GDM1 (cell line): ENCODE measurements at places on chromosomes 16 and 17.

DNA sequence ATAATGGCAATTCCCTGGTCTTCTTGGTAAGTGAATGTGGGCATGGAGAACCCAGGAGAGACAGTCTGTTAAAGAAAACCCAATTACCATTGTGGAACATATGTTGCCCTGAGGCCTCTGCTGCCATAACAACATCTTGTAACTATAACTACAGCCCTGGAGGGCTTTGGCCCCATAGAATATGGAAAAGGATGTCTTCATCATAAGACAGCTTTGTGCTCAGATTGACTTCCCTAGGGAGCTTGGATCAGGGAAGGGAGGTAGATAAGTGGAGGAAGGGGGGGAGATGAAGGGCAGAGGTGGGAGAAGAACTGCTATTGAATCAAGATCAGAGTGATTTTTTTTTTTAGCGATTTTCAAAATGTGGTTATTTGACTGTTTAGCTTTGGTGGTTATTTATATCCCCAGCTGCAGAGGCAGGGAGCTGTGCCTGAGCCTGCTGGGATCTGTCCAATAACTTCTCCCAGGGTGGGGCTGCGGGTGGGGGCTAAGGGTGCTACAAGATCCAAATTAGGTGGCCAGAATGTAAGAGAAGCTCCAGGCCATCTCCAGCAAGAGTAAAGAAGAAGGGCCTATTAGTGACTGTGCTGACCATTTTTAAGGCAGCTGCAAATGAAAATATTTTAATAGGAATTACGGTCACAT is 5.3 kb upstream of the KAT7 start:
- DNase-seq = no peak

DNA sequence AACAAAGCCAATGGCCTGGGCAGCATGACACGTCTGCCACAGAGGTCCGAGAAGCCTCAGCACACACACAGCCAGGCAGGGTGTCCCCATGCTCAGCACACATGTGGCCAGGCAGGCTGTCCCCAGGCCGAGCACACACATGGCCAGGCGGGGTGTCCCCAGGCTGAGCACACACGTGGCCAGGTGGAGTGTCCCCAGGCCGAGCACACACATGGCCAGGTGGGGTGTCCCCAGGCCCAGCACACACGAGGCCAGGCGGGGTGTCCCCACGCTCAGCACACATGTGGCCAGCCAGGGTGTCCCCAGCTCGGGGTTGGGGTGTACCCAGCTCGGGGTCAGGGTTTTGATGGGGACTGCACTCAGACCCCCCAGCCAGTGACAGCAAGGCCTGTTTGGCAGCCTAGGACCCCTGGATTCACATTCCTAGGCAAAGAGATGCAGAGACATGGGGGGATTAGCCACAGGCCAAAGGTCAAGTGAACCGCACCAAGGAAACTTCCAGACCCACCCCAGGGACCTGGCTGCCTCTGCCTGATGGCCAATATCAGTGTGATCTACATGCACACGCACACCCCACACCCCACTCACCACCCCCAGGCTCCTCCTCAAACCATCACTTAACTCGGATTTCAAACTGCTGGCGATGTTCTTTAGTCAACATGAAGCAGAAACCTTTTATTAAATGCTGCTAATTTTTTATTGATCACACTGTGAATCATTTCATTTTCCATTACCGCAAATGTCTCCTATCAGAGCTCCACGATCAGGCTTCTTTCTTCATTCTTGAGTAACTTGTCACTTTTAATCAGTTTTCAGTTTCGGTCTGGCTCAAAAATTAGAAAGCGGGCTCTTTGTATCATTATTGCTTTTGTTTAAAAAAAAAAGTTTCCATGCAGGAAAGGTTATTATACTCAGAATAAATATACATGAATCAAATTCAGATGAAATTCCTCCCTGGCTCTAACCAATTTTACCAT is 111.4 kb downstream of the ZNF423 start:
- DNase-seq = no peak

GRCh38 chr17:35086164-35086563 is 22.7 kb upstream of the RFFL start:
- DNase-seq = no peak

DNA sequence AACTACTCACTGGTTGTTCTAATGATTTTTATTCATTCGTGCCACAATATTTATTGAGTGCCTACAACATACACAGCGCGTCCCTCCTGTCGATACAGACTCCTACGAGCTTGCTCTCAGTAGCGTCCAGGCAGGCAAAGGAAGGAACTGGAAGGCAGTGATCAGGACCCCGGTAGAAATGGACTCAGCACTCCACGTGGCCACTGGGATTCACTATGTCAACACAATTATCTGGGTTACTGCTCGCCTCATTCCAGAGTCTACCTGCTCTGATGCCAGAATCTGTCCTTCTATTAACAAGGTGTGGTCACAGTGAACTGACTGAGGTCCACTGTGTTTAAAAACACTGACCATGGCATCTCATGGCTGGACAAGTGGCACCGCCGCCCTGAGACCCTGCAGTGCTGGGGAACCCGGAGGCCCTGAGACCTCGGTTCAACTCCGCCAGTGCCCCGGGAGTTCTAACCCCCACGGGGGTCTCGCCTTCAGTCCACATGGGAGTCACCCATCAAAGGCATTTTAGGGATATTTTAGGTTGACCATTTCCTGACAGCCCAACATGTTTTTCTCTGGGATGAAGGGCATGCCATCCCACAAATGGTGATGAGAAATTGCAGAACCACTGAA is 71.4 kb downstream of the ZFHX3 start:
- DNase-seq = no peak

DNA sequence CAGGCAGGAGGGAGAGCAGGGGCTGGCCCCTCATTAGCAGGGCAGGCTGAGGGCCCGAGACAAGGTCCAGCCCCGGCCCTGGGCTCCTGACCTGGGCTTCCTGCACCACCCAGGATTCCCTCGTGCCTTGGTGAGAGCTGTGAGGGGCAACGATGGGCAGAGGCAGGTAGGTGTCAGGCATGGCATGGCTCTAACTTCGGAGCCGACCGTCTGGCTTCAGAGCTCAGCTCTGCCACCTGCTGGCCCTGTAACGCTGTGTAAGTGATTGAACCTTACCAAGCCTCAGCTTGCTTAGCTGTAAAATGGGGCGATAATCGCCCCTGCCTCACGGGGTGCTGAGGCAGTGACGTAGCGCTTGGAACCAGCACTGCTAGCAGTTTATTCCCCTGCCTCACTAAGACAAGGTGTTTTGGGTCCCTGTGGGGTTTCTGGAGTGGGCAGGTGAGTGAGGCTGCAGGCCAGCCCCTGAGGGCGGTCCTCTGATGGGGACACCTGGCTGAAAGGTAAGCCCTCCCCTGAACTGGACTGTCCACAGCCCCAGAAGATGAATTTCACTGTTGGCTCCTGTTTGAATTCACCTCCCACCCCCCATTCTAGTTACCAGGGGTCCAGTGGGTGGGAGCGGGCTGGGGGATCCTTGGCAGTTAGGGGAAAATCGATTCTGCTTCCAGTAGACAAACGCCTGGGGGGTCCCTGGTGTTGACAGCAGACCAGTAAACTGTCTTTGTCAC is 184.8 kb upstream of the GSE1 start:
- no peak for DNase-seq

- no peak for DNase-seq
These were observed 169.9 kb downstream of the CYB561 start for GRCh38 chr17:63275971-63276745.

DNA sequence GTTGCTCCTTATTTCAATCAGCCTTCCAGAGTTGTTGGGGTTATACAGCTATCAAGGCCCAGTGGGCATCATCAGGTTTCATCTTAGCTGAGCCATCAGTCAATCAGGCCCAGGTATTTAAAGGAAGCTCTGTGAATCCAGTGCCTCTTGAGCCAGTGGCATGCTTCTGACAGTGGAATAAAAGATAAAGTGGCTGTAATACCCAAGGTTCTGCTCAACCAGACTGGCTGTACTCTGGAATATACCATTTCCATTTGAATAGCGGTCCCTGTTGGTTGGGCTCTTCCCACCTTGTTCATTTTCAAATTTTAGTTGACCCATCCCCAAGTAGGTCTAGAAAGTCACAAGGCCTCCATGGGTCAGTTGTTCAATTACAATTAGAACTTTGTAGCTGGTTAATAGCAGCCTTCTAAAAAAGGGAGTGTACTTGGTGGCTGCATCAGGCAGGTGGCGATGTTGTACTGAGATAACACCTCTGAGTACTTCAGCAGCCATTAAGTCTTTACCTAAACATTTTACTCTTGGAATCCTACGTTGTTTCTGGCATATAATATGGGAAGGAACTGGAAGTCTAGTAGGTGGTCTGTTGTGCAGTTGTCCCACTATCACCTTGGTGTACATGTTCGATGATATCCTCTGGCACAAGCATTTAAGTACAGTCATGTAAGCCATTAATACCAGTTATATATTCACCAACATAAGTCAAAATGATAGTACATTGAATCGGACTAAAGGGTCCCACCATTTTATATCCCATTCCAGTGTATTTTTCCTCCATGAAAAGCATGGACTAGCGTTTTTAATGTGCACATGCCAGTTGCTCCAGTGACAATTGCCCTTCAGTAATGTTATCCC is 294.1 kb downstream of the BCAS3 start:
- peak; percentile 38 for DNase-seq

GRCh38 chr17:46023783-46024388 is 24.8 kb downstream of the STH start:
- DNase-seq = no peak

- DNase-seq = no peak
These were observed 88.3 kb upstream of the ELAC2 start for GRCh38 chr17:13106171-13106570.

DNA sequence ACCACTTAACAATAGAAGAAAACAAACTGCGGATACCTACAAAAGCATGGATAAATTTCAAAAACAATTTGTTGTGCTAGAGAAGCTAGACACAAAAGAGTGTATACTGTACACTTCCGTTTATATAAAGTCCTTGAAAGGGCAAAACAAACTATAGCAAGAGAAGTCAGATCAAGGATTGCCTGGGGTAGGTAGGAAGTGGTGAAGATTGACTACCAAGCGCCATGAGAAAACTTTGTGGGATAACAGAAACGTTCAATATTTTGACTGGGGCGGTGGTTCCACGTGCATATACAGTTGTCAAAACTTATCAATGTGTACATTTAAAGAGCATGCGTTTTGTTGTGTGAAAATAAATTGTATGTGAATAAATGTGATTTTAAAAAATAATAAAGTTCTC is 55.6 kb upstream of the CCL2 start:
- DNase-seq = no peak

DNA sequence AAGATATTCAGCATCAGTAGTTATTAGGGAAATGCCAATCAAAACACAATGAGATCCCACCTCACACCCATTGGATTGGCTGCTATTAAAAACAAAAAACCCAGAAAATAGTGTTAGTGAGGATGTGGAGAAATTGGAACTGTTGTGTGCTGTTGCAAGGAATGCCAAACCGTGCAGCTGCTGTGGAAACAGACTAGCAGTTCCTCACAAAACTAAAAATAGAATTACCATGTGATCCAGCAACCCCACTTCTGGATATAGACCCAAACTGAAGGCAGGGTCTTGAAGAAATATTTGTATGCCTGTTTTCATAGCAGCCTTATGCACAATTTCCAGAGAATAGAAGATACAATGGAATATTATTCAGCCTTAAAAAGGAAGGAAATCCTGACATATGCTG is 46.0 kb downstream of the FOXK2 start:
- no peak for DNase-seq

DNA sequence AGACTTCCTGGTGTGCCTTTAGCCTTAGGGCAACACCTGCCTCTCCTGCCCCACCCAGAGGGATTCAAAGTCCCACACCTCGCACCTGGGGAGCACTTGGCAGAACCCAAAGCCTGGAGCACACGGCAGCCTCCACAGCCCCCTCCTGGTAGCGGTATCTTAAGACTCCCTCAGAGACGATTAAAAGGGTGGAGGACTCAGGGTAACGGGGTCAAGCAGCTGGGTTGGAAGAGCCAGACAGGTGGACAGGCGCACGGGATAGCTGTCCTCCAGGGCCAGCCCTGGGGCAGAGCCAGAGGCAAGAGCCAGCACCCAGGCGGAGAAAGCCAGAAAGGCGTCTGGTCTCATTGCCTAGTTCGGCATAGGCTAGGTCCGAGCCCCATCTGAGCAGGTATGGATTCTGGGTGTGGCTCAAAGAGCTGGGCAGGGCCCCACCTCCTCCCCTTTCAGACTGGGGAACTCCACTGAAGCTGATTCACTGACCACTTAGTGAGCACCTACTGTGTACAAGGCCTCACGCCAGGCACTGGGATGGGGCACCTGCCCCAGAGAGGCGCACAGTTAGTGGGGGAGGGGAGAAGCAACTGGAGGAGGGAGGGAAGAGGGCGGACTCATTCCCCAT is 55.0 kb upstream of the MEAK7 start:
- DNase-seq = no peak

DNA sequence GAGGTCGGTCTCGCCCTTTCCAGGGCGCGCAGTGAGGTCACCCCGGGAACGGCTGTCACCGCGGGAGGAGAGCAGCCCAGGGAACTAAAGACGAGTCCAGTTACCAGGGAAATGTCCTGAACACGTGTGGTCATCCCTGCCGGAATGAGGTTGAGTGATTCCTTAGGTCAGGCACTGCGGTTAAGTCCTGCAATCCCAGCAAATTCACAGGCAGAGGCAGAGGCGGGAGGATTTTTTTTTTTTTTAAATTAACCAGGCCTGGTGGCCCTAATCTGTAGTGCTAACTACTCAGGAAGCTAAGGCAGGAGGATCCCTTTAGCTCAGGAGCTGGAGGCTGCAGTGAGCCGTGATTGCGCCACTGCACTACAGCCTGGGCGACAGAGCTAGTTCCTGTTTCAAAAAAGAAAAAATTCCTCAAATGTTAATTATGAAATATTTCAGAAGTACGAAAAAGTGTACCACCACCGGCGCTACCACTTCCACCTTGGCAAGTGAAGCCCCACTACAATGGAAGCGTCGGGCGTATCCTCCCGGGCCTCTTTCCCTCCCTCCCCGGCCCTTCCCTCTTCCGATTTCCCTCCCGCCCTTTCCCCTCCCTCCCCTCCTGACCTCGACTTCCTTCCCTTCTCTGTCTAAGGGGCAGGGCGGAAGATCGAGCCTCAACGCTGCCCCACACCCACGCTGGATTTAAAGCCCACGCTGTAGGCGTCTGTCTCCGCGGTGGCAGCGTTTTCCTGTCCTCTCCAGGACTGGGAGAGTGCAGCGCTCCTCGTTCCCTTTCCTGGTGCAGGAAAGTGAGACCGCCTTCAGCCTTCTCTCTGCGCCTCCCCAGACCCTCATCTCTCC is 27.3 kb downstream of the SLFN11 start:
- DNase-seq = peak; percentile 75

DNA sequence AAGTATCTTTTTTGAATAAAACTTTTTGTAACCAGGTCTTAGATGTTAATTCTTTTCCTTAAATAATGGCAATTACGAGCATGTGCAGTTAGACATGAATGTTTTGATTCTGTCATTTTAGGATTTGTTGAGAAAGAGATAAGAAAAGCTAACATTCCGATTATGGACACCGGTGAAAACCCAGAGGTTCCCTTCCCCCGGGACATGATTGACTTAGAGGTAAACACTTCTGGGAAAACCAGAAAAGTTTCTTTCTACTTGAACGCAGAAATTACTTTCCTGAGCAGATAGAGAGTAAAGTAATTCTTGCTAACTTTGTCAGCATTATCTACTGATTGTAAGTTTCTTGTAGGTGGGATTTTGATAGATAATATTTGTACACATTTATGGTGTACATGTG is 9.2 kb downstream of the ATP6V0A1 start:
- DNase-seq = no peak

- no peak for DNase-seq
These were observed 44.6 kb upstream of the GSE1 start for GRCh38 chr16:85568519-85568918.

- DNase-seq = no peak
These were observed 5.3 kb downstream of the ZNF469 start for GRCh38 chr16:88387941-88388627.

GRCh38 chr17:18925187-18925586 is 26.8 kb upstream of the SLC5A10 start:
- no peak for DNase-seq
